ENCODE measurements at places on chromosomes 2 and 18.

DNA sequence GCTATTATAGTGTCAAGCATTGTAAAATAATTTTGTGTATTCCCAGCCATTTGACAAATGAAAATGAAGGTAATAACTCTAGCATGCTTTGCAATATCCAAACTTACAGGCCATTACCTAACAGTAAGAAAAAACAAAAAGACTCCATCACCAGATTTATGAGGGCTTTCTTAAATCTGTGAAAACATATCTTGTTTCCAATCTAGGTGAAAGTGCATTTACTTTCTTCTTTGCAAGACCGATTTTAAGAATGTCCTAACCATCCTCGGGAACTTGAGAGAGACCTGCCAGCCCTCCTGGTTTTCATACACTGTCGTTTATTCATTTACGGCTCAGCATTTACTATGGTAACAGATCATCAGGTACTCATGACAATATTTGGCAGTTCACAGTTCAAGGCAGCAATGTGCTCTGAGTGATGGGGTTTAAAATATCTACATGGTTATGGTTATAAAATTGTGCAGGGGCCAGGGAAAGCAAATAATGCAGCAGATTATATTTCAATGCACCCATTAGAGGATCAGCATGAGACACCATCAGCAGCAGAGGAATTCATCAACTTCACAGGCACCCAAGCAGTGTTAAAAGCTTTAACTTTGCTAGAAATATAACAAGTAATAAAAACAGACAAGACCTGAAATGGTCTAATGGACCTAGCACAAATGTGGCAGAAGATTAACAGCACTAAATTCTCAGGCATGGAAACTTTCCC is 34.4 kb upstream of the PARD3B start:
- DNase-seq = no peak

DNA sequence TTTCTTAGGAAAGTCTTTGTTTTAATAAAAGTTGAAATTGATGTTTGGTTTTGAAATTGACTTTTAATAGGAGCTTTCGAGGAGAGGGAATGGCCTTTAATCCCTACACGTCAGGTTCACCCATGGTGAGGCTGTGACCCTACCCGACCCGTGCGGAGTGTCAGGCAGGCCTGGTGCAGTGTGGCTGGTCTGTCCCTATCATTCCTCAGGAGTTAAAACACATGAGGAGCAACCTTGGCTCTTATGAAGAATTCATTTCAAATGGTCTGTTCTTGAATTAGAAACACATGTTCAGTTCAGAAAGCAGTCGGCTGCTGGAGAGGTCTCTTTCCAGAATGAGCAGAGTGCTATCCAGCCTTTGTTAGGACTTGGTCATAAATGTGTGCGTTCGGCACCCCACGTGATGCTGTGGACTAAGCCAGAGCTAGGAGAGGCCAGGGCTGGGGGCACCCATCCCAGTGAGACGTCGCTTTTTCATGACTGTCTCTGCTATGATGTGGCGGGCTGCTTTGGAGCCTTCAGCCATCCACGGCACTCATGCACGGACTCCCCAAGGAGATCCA is 54.7 kb downstream of the EMILIN2 start:
- no peak for DNase-seq

GRCh38 chr2:102264952-102265351 is 46.4 kb upstream of the IL1RL1 start:
- no peak for DNase-seq

DNA sequence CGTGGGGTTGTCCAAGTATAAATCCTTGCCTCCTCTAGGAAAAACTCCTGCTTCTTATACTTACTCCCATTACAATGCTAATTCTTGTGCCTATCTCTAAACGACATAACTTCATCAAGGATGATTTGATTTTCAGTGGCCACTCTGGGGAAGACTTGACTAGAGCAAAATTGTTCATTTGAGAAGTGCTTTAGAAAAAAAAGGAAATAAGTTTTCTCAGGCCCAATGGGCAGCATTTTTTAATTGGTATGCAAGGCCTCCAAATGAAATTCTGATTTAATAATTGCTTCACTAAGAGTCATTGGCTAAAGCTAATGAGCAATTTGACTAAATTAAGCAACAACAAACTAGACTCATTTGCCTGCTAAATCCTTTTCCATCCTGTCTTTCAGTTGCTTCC is 496.1 kb downstream of the TSN start:
- no peak for DNase-seq

- no peak for DNase-seq
These were observed 115.5 kb upstream of the SH3BP4 start for GRCh38 chr2:234836271-234836670.

GRCh38 chr2:237165405-237166276 is 80.0 kb downstream of the COPS8 start:
- DNase-seq = no peak

GRCh38 chr2:70104231-70105111 is 17.2 kb downstream of the PCBP1 start:
- DNase-seq = no peak

GRCh38 chr2:2875296-2875695 is 502.3 kb downstream of the EIPR1 start:
- DNase-seq = no peak

GRCh38 chr2:161104054-161104553 is 56.1 kb upstream of the TANK start:
- no peak for DNase-seq

DNA sequence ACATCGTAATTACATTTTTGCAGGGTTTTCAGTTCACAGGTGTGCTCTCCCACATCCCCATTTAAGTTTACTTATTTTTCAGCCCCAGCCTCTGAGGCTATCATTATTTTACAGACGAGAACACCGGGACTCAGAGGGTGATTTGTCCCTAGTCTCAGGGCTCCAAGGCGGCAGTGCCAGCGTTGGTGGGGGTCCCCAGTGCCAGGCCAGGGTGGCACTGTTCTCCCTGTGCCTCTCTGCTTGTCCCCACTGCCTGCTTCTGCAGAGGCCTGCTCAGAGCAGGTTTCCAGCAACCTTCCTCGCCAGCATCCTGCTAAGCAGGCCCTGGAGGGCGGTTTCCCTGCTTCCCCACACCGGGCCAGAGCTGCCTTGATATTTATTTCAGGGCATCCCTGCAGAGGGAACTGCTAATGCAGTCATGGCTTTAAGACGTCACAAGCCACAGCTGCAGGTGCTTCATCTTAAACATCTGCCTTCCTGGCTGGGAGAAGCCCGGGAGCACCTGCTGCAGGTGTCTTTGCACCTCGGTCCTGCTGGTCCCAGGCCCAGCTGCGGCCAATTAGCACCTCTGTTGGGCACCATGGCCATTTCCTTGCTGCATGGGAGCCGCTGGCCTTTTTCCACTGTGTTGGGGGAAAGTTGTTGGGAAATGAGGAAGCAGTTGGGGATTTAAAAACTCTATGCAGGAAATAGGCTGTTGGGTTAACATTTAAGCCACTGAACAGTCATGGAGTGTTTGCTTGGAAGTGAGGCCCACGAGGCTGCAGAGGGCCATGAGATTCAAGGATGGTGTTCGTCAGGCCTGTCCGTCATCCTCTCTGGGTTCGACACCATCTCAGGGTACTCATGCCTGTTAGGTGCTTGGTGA is 22.8 kb downstream of the HPCAL1 start:
- no peak for DNase-seq

DNA sequence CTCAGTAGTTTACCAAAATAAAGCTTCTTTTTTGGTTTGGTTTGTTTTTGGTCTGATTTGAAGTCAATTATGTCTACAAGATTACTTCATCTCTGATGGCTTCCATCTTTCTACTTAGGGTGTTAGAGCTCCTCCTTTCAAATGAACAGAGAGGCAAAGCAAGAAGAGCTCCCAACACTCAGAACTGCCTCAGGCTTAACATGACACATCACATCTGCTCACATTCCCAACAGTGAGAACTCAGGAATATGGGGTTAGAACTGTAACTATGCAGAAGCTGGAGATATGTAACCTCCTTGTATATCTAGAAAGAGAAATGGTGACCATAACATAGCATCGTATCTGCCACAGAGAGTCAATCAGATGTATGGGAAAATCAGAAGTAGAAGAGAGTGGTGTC is 11.4 kb upstream of the LRATD1 start:
- DNase-seq = no peak

- no peak for DNase-seq
These were observed 197.6 kb downstream of the LDLRAD4 start for GRCh38 chr18:13416208-13416607.

- no peak for DNase-seq
These were observed 8.3 kb upstream of the ZC3H15 start for GRCh38 chr2:186477790-186478189.

GRCh38 chr18:41524674-41525470 is 430.2 kb upstream of the PIK3C3 start:
- DNase-seq = no peak

DNA sequence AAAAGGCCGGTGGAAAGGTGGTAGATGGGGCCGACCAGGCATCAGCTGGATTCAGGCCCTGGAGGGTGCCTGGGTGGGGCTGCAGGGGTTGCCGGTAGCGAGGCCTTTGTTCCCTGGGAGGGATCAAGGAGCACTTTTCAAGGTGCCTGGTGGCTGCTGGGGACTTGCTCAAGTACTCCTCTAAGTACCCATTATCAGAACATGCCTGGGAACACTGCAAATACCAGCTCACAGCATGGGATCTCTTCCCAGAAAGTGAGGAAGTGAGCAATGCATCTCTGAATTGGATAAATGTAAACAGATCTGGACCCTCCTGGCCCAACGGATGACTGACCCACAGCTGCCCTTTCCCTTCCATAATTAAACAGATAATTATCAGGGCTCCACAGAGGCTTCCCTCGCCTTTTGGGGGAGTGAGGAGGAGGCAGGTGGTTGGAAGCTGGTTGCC is 210.5 kb downstream of the SH3RF3 start:
- no peak for DNase-seq

- no peak for DNase-seq
These were observed 13.2 kb upstream of the ATP6V1B1 start for GRCh38 chr2:70922235-70923234.

DNA sequence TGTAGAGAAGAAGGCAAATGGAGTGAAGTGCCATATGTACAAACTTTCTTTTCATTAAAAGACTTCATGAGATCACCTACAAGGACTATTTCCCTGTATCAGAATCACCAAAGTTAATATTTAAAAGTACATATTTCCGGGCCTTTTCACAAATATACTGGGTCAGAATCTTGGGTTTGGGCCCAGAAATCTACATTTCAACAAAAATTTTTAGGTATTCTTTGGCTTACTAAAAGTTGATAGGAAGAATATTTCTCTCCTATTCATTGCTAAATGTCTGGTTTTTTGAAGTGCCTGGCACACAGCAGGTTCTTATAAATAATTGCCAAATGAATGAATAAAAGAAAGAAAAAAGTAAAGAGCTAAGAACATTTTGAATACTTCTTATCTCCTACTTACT is 843.8 kb upstream of the ACVR2A start:
- no peak for DNase-seq

- no peak for DNase-seq
These were observed 142.0 kb downstream of the COL6A3 start for GRCh38 chr2:237271698-237272652.

GRCh38 chr2:36277146-36277808 is 78.3 kb upstream of the CRIM1 start:
- DNase-seq = no peak

- no peak for DNase-seq
These were observed 61.3 kb downstream of the GDF7 start for GRCh38 chr2:20728114-20728758.
